ENCODE measurements at places on chromosomes 16 and 17.

GRCh38 chr16:58306327-58306726 is 11.5 kb upstream of the PRSS54 start:
- DNase-seq, result peak; percentile 15

DNA sequence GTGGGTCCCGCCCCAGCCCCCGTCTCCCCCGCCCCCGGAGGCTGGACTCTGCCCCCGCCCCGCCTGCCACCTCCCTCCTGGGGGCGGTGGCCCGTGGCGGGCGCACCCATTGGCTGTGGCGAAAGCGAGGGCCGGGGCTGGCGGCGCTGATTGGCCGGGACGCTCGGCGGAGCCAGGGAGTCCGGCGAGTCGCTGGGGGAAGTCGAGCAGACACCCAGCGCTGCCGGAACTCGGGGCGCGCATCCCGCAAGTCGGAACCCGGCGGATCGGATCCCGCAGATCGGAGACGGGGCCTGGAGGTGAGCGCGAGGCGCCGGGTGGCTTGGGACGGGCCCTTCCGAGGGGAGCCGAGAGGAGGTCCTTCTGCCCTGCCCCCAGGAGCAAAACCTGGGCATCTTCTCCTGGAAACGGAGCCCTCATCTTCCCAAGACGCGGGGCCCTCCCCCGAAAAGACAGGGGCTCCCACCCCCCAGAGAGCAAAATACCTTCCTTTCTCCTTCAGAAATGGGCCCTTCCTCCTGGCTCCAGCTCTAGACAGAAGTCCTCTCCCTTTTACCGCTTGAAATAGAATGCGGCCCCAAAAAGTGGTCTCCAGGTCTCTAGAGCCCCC is at the start of gene ABAT:
Gene ABAT, plus strand, starts transcription at position 205 of the 610 bp plus-strand sequence. CDS start 61,123 bp downstream, outside the sequence.
- DNase-seq, result peak; percentile 76

DNA sequence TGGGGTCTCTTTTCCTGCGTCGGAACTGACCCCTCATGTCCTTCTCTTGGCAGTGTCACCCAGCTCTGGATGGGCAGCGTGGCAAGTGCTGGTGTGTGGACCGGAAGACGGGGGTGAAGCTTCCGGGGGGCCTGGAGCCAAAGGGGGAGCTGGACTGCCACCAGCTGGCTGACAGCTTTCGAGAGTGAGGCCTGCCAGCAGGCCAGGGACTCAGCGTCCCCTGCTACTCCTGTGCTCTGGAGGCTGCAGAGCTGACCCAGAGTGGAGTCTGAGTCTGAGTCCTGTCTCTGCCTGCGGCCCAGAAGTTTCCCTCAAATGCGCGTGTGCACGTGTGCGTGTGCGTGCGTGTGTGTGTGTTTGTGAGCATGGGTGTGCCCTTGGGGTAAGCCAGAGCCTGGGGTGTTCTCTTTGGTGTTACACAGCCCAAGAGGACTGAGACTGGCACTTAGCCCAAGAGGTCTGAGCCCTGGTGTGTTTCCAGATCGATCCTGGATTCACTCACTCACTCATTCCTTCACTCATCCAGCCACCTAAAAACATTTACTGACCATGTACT is 13.2 kb downstream of the IGFBP4 start:
- DNase-seq, result no peak

GRCh38 chr16:64975821-64976220 is 146.0 kb downstream of the CDH11 start:
- no peak for DNase-seq

DNA sequence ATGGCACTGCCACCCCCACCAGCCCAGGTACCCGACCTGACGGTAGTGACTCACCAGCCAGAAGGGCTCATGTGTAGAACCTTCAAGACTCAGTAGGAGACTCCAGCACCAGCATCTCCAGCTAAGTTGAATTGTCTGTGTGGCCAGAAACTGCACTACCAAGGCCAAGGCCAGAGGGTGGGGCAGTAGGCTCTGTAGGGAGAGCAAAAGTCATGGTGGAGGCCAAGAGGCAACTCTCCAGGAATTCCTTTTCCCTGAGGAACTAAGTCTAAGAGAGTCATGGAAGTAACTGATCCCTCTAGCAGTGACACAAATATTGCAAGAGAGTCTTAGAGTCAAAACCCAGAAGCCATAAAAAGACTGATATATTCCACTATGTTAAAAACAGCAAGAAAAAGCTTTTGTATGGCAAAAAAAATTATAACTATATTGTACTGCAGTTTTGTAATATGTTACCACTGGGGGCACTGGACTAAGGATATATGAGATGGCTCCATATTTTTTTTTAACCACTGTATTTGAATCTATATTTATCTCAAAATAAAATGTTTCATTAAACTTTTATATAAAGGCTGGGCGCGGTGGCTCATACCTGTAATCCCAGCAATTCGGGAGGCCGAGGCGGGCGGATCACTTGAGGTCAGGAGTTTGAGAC is 30.2 kb upstream of the GUCY2D start:
- DNase-seq, result no peak

DNA sequence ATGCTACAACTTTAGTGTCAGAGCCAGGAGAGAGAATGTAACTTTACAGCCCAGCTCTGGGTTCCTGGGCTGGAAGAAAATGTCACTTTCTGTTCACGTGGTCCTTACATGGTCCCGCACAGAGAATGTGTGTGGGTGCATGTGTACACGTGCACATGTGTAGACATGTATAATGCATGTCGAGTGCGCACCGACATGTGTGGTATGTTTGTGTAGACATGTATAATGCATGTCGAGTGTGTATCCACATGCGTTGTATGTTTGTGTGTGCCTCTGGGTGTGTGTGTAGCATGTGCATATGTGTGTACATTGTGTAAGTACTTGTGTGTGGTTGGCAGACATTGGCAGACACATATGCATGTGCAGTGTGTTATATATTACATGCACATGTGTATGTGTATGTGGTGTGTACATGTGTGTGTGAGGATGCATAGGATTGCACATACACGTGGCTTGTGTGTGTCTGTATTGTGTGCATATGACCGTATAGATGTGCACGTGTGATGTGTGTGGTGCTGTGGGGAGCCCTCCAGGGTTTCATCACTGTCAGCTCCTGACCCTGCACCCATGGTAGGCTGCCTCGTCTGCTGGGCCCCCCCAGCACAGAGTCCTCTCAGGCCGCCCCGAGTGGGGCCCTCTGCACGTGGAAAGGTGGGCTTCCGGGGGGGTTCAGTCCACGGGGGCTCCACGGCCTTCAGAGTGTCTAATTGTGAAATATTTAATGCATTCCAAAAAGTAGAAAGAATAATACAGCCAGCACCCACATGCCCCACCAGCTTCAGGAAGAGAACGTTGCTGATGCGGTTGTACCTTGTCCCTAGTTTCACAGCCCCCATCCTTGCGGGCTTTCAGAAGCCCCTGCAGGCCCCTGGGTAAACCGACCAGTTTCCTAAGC is 214.2 kb upstream of the GSE1 start:
- DNase-seq, result no peak

- no peak for DNase-seq
Measured at GRCh38 chr17:55454906-55455474, 33.4 kb upstream of the MMD start.

- peak; percentile 69 for DNase-seq
Measured at GRCh38 chr17:48505788-48506187, 25.0 kb downstream of the HOXB1 start.

DNA sequence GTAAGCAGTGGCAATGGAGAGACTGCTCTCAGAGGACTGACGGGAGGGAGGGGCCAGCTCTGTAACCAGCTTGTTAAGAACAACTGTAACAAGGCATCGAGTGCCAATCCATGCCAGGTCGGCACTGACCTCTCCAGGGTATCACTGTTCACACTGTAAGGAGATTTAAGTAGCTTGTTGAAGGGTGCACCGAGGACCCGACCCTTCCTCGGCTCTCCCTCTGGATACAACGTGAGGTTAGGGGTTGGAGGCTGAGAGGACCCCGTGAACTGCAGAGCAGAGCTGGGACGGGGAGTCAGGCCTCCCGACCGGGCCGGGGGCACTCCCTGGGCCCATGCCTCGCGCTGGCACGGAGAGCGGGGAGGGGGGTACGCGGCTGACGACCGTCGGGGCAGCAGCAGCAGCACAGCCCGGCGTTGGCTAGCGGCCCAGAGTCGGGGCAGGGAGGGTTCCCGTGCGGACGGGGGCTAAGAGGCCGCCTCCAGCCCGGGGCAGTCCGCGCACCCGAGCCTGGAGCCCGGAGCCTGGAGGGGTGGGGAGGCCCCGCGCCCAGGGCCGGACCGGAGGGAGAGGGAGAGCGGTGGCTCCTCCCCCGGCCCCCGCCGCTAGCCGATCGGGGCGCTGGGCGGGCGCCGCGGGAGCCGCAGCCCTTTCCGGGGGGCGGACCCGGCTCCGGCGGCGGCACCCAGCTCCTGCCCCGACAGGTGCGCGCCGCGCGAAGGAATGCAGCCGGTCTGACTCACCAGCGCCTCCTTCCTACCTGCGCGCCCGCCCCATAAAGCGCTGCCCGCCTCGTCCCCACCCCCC is at the start of gene ITGB4:
Gene ITGB4, plus strand, starts transcription at position 804 of the 807 bp plus-strand sequence. CDS start 3,245 bp downstream, outside the sequence.
- DNase-seq, result no peak

DNA sequence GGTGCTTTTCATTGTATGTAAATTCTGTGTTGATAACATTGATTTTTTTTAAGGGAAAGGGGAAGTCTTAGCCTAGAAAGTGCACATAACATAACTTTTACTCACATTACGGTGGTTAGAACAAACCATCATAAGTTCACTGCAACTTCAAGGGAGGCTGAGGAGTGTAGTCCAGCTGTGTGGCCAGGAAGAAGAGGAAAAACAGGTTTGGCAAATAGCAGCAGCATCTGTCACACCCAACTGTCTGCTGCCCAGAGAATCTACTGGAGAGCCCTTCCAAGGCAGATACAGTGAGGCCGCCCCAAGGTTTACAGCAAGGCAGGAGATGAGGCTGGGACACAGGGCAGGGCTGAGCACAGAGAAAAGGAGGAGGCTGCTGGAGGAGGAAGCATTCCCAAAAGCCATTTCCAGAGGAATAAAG is 60.6 kb downstream of the AIPL1 start:
- no peak for DNase-seq

- no peak for DNase-seq
Measured at GRCh38 chr16:29025218-29025617, 40.4 kb downstream of the LAT start.

DNA sequence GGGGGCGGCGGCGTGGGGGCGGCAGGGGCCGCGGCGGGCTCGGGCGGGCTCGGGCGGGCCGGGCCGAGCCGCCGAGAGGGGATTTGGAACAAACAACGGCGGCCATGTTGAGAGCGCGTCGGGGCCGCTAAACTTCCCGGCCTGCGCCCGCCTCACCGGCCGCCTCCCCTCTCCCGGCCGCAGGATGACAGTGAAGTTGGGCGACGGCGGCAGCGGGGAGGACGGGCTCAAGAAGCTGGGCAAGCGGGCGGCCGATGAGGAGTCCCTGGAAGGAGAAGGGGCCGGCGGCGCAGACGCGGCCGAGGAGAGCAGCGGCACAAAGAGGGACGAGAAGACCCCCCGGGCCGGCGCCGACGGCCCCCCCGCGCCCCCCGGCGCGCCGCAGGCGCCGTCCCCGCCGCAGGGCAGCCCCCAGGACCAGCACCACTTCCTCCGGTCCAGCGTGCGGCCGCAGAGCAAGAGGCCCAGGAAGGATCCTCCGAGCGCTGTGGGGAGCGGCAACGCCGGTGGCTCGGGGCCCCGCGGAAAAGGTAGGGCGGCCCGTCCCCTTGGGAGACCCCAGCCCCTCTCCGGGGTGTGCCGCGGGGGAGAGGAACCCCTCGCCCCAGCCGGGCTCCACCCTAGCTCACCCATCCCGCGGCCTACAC is 2.4 kb downstream of the CRAMP1 start:
- no peak for DNase-seq

GRCh38 chr16:85252014-85252413 is 139.7 kb upstream of the CIBAR2 start:
- DNase-seq, result no peak

GRCh38 chr16:86930663-86931373 is 352.5 kb downstream of the FOXL1 start:
- no peak for DNase-seq

- DNase-seq, result no peak
Measured at GRCh38 chr17:63124536-63124935, 158.5 kb downstream of the TANC2 start.

DNA sequence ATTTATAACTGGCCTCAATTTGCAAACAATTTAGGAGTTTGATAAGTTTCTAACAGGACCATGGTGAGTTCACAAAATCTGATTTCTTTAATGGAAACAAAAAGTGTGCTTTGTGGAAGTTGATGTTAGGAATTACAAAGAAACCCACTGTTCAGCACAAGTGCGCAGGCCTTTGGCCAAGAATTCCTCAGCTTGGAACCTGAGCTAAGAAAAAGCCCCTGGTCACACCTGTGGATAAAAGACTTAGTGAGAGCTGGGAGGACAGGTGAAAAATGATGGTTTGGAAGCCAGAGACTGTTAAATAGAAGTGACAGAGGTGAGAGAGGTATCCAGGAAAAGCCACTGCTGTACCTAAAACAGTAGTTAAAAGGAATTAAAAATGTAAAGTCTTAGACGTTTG is 64.7 kb downstream of the PRKCA start:
- DNase-seq, result no peak

GRCh38 chr16:55255733-55256282 is 68.2 kb upstream of the IRX6 start:
- DNase-seq, result no peak

Measured in AML-193 (cell line).